Skeletal muscle cell (primary cell): ENCODE measurements at places on chromosomes 12 and 14.

GRCh38 chr14:95918466-95918865, 41.8 kb downstream of the TUNAR start:
- no peak for DNase-seq

DNA sequence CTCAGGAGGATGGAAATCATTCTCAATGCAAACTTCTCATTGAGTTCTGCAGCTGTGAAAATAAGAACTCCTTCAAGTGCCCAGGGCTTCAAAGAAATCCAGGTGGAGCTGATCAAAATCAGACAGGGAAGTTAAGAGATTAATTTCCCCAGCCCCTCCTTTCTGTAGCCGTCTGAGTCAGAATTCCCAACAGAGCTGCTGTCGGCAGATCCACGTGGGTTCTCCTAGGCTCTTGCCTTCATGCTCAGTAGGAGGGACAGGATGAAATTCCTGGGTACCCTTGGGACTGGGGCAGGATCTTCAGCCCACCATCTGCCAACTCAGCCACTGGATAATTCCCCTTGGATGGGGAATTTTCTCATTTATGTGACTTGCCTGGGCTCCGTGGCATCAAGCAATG, 13.3 kb downstream of the TGFB3 start:
- DNase-seq = peak; percentile 48

DNA sequence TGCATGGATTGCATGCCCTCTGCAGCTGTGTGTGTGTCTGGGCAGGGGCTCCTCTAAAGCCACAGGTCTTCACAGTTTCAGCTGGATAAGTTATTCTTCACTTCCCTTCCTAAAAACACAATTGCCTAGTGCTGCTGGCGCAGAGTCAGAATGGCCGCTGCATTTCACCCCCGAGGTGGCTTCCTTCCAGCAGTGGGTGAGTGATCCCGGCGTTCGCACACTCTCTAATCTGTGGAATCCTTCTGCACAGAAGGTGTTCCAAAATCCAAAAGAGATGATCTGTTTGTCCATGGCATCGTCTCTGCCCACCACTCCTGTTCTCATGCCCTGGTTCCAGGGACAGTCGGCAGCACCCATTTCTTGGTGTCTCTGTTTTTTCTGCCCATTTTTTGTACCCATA, 340.7 kb downstream of the DPF3 start:
- no peak for DNase-seq

DNA sequence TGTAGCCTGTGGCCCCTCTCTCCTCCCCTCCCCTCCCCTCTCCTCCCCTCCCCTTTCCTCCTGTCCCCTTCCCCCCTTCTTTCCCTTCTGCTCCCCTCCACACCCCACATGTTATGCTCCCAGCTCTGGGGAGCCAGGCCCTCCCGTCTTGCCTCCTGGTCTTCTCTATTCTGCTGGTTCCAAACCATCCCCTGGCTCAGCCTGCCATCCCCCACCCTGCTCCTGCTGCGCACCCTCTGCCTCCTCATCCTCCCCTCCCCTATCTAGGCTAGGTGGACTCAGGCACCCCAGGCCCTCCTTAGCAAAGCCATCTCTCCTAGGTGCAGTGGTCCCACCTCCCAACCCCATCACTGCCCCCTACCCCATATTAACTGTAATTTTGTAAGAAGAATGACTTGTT, 99.5 kb downstream of the CALM1 start:
- no peak for DNase-seq

GRCh38 chr14:52961060-52961639, 10.3 kb upstream of the FERMT2 start:
- peak; percentile 17 for DNase-seq

DNA sequence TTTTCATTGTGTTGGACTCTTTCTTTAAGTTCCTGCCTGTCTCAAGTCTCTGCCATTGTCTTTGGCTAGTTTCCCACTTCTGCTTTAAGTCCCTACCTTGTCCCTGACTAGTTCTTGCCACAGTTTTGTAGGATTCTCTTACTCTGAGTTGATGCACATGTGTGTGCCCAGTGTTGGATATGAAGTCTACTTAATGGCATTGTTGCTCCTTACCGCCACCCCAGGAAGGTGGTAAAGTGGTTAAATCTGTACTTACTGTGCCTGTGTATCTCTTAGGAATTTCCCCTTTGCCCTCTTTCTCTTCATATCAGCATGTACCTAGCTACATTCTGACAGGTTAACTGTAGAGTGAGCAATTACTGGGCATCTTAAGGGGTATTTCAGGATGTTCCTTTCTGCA, 227.1 kb downstream of the NUBPL start:
- no peak for DNase-seq

- peak; percentile 3 for DNase-seq
Observed at GRCh38 chr14:53192052-53192760, 39.1 kb upstream of the DDHD1 start.

DNA sequence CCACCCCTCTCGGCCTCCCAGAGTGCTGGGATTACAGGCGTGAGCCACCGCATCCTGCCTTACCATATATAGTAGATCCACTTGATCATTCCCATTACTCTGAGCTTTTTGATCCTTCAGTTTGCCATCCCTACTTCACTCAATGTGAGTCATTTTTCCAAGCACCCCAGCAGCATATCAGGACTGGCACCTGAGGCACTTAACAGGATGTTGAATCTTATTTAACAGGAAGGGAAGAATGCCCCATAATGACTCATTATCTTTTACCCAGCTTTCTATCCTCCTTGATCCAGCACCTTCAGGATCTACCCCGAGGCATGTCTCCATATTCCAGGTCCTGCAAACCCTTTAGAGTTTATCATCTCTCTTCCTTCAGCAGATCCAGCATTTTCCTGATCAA, 84.9 kb upstream of the CMKLR1 start:
- no peak for DNase-seq

DNA sequence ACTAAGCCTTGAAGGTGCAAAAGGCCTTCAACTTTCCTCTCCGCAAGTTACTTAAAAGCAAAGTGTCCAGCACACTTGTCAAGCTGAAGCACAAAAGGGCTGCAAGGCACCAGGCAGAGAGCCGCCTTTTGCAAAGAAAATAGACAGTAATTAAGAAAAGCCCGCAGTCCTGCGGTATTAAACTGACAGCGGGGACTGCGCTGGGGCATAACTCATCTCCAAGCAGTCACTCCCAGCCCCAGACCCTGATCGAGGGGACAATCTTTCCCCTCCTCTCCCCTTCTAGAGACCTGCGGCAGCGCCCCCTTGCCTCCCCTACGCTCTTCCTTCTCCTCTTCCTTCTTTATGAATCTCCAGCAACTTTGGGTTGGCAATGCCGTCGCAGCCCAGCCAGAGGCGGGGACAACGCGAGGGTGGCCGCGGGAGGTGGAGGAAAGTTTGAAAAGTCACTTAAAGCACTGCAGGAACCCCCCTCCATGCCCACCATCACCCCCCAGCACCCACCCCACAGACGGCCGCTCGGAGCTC, 200.9 kb upstream of the CAND1 start:
- no peak for DNase-seq

DNA sequence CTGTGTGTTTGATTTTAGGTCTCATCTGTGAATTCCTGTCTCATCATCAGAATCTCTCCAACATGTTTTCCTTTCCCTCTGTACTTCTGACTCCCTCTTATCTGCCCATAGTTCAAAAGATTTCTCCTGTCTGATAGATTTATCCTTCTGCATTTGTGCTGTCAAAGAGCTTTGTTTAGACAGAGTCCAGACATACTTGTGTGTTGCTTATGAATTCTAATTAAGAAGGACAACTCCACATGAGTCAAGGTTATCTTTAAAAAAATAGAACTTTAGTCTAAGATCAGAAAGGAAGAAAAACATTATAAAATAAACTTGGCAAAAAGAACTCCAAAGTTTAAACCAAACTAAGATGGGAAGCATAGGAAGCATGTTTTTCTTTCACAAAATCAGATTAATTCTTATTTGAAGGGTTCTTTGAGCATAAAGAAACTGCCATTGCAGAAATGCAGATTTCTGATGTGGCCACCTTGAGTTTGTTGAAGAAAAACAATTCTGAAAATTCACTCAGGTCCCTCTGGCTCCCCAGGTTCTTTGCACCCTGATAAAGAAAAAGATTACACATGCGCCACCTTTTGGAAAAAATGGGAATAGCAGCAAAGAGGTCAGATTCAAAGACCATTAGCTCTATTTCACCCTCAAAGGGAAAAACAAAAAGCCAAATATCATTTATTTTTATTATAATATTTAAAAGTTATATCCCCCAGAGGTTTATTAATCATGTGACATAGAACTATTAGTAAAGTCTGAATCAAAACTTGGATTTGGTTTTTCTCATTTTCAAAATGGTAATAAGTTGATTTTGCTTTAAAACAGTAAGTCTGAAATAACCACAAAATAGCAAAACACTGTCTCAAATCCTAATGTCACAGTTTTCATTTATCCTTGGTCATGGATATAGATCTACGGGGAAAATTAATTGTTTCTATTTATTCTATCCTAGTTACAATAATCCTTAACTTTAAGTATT, 143.7 kb upstream of the DCN start:
- no peak for DNase-seq

DNA sequence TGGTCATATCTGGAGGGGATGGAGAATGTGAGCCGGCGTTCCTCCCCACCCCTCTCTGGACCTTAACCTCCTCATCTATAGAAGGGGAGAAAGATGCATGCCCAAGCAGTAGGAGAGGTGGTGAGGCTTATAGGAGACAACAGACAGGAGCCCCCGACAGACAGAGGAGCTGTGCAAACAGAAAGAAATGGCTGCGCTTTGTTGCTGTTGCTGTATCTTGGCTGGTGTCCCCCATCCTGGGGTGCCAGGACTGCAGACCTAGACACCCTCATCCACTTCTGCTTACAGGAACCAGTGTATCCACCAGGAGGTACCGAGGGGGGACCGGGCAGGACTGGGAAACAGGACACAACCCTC, 397 bp downstream of the SERPINA1 start:
- DNase-seq = no peak

DNA sequence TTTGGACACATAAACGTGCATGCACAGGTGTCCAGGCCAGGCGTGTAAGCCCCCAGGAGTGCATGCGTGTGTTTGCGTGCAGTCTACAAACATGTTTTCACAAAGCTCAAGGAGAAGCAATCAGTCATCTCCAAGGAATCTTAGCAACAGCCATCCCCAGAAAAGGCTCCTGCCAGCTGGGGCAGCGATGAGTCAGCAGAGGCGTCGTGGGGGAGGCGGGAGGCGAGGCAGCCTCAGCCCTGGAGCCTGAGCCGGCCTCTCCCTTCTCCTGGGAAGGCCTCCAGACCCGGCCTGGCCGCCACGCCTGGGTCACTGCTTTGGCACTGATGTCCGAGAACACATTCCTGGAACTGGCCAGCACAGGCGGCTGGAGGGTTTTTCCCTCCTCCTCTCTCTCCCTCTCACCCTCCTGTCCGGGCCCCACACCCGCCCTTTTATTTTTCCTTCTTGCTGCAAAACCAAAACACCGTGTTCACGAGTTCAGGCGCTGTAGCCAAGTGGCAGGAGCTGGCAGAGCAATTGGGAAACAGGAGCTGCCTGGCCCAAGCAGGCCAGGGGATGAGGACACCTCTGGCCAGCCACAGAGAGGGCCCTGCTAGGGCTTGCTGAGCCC, 92.7 kb downstream of the LRRC74A start:
- DNase-seq = peak; percentile 97

GRCh38 chr14:32820682-32821081, 118.0 kb upstream of the NPAS3 start:
- DNase-seq = no peak

- no peak for DNase-seq
Observed at GRCh38 chr12:11804130-11804529, 154.7 kb downstream of the ETV6 start.

- no peak for DNase-seq
Observed at GRCh38 chr14:29755311-29756018, 172.2 kb downstream of the PRKD1 start.

- DNase-seq = no peak
Observed at GRCh38 chr14:94767321-94767878, 2.5 kb downstream of the GSC start.
